ENCODE measurements at places on chromosomes 7 and 10.
A peak's percentile ranks its signal among the peaks of the same experiment; 100 is the strongest.

- no peak for DNase-seq
Measured at GRCh38 chr10:127346604-127347003, 150.2 kb upstream of the INSYN2A start.

DNA sequence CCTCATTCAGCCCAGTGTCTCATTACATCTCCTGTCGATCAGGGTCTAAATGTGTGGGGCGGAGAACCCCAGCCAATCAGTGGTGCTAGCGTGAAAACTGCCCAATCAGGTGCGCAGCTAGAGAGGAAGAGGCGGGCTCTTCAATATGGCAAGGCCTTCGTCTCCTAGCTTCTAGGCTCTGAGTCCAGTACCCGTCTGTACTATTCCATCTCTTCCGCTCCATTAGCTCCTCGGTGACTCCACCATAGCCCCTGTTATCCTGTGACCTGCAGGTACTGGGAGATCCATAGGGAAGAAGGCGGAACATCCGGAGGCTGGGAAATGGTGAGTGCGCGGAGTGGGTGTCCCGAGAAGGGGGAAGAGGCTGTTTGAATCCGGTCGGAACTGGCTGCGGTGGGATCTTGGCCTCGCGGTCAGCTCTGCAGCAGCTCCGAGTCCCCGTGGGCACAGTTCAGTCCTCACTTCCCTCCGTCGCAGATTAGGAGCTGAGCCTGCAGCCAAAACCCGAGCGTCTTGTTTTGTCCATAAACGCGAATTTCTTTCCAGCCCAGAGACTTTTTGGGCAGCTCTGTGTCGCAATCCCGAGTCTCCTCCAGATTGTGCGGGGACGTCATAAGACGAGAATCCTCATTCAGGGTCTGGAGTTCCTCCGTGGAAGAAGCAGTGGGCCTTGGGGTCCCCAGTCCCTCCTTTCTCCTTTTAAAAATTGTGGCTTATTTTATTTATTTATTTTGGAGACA is at the start of gene ZNF727:
Gene ZNF727, plus strand, starts transcription at position 134 of the 740 bp plus-strand sequence. Its CDS starts 188 bp downstream, at position 322.
- DNase-seq: peak; percentile 13

DNA sequence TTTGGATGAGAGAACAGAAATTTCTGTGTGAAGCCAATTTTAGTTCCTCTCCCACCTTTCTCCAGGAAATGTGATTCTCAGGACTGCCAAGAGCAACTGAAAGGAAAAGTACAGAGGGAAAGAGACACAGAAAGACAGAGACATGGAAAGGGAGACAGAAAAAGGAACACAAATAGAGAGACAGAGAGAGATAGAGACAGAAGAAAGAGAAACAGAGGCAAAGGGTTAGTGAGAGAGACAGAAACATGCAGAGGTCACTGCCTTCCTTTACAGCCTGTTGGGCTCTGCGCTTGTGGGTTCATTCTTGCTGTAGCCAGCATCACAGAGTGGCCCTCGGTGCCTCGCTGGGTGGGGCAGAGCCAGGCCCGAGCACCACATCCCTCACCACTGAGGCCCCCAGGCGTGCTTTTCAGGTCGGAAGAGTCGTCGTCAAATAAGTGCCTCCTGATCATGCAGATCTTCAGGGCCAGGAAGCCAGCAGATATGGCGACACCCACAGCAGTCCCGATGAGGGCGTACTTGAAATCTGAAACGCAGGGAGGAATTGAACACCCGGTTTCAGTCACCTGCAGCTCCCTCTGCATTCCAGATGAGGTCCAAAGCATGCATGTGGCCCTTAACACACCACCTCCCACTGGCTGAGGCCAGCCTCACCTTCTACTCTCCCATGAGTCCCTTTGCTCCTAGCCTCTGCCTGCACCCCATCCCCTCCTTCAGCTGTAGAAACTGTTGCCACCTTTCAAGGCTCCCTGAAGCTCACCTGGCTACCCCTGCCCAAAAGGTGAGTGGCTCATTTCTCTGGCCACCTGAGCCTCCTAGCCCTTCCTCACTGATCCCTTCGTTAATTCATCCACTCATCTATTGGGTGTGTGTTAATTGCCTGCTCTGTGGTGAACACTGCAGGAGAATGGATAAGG is 21.4 kb downstream of the TMEM273 start:
- DNase-seq: no peak

- no peak for DNase-seq
Measured at GRCh38 chr10:18010050-18010449, 58.3 kb downstream of the SLC39A12 start.

DNA sequence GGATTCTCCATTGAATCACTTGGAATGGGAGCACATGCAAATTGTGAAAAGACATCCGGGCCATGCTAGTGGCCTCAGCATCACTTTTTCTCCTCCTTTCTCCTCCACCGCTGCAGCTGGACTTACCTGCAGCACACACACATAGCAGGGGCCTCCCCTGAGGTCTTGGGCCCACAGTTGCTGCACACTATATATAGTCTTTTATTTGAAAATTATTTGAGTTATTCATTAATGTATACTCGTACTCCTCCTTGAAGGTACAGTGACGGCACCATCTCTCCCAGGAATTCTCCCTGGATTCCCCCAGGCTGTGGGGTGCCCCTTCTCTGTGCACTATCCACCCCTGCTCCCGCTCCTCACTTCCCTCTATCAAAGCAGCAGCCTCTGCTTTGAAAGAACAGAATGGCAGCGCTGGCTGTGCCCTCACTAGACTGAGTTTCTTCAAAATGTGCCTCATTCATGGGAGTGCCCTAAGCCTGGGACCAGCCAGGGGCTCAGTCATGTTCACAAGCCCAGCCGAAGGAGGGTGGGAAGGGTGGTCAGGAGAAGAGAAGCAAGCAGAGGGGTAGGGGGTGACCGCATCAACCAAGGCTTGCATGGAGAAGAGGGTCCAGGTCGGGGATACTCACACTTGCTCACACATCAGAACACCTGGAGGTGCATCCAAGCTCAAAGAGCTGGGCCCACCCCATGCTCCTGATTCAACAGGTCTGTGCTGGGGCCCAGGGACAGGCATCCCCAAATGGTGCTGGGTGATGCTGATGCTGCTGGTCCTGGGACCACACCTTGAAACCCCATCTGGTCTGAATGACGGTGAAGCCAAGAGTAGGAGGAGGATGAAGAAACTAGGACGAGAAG is 156.2 kb upstream of the ZMIZ1 start:
- no peak for DNase-seq

DNA sequence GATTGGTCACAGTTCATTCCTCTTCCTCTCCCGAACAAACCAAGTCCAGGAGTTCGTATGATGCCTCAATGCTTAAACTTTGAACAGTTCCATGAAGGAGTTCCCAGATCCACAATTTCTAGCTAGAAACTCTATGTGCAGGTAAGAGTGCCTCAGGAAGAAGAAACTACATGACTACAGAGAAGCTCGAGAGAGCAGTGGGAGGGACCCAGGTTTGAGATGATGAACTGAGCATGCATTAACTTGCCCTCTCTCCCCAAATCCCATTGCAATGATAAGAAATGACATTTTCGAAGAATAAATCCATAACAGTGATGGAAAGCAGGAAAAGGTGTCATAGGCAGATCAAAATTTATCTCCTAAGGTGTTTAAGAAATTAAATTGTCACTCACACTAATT is 140.6 kb upstream of the JCAD start:
- DNase-seq: no peak

DNA sequence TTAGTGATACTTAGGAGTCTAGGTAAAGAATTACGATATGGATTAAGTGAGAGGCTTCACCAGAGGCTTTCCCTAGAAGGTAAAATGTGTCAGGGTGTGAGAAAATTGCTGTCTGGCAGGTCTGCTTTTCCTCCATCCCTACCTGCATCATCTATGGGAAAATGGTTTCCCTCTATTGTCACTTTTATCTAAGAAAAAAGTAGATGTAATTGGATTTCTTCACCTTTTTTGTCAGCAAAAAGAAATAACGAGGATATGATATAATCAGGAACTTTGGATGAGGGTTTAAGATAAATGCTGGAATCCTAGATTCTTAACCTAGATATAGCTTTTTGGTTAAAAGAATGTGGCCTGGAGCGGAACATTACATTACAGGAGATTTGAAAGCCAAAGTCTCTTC is 146.1 kb downstream of the MAGI2 start:
- no peak for DNase-seq

GRCh38 chr7:128240696-128241386 is at the start of gene LEP:
Gene LEP, plus strand, starts transcription at chr7:128241278. Its CDS starts 10,741 bp downstream, at chr7:128252019.
- no peak for DNase-seq

- no peak for DNase-seq
Measured at GRCh38 chr10:117900280-117900679, 146.5 kb downstream of the RAB11FIP2 start.

DNA sequence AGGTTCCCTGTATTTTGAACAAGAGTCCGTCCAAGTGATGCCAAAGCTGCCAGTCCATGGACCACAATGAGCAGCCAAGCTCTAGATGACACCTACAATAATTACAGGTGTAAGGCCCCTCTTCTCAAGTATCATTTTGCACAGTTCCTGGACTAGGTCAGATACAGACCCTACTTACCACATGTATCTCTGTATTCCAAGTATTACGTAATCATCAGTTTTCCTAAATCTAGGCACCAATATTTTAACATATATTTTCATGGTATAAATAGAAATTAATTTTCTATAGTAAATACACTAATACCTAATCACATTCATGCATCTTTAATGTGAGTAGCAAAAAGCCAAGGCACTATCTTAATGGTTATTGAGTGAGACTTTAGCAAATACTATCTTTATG is 157.0 kb upstream of the PRSS1 start:
- DNase-seq: no peak

DNA sequence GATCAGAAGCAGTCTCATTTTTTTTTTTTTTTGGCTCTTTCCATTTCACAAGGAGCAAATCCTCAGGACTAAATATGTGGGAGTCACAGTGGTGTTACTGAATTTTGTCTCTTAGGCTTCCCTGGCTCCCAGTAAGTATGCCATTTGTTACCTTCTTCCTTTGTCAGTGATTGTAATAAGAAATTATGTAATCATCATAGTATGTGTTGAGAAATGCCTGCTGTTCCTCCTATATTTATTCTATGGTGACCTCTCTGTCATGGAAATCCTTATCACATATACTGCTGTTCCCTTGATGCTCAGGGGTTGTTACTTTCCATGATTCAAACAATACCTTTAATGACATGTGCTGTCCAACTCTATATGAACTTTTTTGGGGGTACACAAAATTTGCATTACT is 4.8 kb upstream of the OR9A4 start:
- no peak for DNase-seq

- no peak for DNase-seq
Measured at GRCh38 chr7:43612599-43613589, 30.0 kb downstream of the STK17A start.

DNA sequence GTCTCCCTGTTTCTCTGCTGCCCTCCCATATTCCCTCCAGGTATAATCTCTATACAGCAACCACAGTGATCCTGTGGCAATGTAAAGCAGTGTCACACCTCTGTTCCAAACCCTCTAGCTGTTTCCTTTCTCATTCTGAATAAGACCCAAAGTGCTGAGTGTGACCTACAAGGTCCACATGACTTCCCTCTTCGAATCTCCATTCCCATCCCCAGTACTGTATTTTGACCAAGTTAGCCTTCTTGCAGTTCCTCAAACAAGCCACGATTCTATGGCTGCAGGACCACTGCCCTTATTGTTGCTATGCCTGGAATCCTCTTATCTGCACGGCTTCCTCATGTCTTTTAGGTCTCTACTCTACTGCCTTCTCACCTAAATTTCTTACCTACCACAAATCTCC is 291.9 kb downstream of the DOCK4 start:
- DNase-seq: no peak

GRCh38 chr10:80582286-80582960 is 44.7 kb downstream of the SH2D4B start:
- DNase-seq: no peak

GRCh38 chr10:61001731-61002122 is 57.7 kb upstream of the RHOBTB1 start:
- no peak for DNase-seq

DNA sequence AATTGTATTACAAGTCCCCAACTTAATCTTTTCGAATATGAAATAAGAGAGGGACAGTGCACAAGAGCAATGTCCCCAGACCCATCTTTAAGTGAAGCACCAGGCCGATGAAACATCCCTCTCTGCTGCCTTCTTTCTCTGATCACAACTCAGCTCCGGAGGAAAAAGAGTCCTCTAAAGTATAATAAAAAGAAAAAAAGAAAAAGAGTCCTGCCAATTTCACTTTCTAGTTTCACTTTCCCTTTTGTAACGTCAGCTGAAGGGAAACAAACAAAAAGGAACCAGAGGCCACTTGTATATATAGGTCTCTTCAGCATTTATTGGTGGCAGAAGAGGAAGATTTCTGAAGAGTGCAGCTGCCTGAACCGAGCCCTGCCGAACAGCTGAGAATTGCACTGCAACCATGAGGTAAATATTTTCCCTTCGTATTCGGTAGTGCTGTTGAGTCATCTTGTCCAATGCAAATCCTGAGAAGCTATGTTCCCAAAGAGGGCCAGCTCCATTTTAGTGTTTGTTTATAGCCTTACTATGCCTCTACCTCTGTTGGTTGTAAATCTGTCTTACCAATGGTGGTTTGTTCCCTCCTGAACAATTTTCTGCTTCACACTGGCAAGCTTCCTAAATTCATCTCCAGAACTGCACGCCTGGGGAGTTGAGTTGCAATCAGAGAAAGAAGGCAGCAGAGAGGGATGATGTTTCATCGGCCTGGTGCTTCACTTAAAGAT is at the start of gene IFIT2:
Gene IFIT2, plus strand, starts transcription at position 326 of the 725 bp plus-strand sequence. Its CDS starts 78 bp downstream, at position 404.
- DNase-seq: peak; percentile 47

DNA sequence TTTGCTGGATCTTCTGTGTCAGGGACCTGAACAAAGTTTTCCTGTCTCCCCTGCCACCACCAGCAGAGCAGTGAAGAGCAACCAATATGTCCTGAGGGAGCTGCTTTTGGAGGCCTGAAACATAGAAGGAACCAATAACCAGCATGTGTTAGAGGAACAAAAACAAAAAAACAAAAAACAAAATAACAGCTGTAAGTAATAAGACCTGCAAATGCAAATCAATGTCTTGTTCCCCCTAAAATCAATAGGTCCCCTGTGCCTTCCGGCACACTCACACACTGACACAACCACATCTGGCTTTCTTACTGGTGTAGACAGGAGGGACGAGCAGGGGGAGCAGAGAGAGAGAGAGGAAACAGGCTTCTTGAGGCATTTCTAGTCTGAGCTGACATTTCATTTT is 94.1 kb downstream of the NRG3 start:
- DNase-seq: no peak

GRCh38 chr10:4983615-4984216 is 19.9 kb downstream of the AKR1C2 start:
- no peak for DNase-seq

DNA sequence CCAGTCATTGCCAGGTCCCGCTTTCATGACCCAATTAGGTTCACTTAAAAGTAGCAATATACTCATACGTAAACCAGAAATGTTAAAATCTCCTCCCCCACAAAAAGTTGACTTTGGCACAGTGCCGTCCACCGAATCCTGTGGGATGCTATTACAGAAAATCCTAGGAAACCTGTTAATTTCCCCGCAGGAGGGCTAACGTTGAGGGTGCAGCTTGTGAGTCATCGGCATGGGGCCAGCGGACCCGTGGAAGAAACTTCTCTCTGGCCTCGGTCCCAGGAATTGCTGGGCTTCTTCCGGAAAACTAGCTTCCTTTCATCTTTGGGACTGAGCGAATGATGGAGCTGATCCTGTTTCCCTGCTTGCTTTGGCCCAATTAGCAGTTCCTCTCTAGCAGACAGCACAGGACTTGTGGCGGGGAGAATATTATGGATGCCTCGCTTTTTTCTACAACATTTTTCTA is 13.5 kb downstream of the CRYGN start:
- DNase-seq: no peak

- no peak for DNase-seq
Measured at GRCh38 chr10:70459774-70460490, 18.5 kb upstream of the NODAL start.
